ENCODE measurements at places on chromosomes 3 and 15.

GRCh38 chr3:193605876-193606275 lies 12.9 kb downstream of the OPA1 start:
- peak; percentile 48 for DNase-seq

DNA sequence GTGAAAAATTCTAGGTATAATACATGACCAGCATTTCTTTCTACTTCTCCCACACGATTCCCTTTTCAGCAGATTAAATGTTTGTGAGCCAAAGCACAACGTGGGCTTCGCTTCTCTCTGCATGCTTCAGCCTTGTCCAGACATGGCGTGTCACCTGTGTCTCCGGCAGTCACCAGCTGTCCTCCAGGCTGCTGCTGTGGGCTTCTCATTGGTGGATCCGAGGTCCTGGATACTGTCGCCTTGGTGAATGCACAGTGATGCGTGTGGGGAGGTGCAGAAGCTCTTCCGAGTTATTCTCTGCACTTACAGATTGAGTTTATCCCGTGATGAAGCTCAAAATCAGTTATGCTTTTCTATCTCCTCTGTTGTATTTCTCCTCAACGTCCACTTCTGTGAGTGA lies 23.0 kb upstream of the GOLGA8J start:
- no peak for DNase-seq

DNA sequence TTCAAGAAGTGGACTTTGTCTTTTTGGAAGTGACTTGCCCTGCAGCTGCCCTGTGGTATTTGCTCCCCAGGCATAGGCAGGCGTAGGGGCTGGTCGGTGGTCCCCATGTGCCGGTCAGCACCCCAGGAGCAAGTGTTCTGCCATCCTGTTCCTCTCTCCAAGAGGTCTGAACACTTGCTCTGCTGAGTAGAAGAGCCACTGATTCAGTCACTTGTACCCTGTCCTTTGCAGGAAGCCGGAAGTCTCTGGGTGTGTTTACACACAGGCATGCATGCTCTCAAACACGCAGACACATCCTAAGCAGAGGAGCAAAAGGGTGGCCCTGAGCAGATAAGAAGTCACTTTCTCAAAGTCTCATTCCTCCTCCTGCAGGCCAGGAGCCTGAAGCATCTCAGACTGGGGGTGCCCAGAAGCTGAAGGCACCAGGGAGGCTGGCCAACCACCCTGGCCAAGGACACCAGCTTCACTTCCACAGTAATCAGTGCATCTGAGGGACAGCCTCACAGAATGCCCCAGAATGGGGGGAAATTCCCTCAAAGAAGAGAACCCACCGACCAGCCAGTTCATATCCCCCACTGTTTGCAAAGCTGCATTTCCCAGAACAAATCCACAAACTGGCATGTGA lies 88.7 kb upstream of the POMGNT2 start:
- no peak for DNase-seq

DNA sequence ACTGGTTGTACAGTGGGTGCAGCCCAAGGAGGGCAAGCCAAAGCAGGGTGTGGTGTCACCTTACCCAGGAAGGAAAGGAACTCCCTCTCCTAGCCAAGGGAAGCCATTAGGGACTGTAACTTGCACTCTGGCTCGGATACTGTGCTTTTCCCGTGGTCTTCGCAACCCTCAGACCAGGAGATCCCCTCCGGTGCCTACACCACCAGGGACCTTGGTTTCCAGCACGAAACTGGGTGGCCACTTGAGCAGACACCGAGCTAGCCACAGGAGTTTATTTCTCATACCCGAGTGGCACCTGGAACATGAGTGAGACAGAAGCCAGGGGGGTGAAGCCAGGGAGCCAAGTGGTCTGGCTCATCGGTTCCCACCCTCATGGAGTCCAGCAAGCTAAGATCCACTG lies 90.7 kb downstream of the ZBBX start:
- DNase-seq: no peak

- DNase-seq: peak; percentile 27
Measured at GRCh38 chr3:161423911-161424522, 52.7 kb upstream of the SPTSSB start.

DNA sequence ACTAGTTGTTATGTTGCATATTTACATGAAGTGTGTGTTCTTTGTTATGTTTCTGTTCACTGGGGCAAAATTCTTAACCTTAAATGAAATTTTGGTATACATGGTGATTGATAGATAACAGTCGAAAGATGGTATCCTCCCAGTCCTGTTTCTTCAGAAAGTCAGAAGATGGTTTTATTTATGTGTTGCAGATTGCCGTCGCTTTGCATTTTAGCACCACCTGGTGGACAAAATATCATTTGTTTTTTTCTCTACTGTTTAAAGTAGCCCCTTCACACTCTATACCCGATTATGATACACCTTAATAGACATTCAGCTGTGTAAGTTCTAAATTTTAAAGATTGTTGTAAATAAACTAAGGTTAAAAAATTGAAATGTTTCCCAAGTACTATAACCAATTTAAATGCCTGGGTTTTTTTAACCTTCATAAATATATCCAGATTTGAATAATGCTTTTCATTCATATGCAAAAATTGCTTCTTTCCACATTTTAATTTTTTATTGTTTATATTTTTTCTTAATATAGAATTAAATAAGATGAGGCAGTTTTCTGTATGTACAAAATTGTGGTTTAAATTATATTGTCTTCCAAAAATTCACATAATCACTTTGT lies 152.2 kb downstream of the ALCAM start:
- peak; percentile 34 for DNase-seq

DNA sequence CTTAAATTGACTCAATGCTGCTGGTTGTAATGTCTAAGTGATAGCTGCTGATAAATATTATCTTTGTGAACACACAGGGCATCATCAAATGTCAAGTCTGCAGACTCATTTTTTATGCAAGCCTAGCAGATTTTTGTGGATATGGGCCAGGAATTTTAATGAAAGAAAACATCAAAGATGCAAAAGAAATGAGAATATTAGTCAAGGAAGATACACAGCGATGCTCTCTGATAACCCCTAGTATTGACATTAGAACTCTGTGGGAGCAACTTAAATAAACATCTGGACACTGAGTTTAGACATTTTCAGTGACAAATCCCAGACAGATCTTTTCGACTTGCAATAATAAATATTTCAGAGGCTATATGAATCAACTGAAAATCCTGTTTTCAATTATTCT lies 28.3 kb downstream of the POLR2M start:
- no peak for DNase-seq

DNA sequence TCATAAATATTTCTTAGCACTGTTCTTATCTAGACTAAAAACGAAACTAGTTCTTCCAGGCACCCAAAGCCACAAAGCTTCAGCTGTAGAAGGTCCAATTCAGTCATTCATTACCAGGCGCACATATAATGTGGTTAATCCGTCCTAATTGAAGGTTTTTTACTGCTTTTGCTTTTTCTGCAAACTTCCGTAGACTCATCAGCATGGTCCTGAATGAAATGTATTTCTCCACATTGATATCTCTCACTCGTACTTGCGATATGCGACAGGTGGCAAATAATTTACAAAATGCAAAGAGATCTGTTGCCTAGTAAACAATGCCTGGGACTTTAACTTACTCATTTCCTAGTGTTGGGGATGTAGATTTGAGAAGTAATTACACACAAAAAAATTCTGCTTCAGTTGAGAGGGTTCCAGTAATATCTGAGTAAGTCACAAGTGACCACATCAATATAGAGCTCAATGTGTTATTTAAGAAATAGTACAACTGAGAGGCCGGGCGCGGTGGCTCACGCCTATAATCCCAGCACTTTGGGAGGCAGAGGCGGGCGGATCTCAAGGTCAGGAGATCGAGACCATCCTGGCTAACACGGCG lies 75.0 kb upstream of the MBNL1 start:
- no peak for DNase-seq

- DNase-seq: no peak
Measured at GRCh38 chr3:27978440-27978839, 256.3 kb upstream of the EOMES start.

GRCh38 chr3:67460841-67461510 lies 193.4 kb downstream of the SUCLG2 start:
- no peak for DNase-seq

Measured in AG08396 (cell line).